ENCODE measurements at places on chromosomes 12 and 14.

DNA sequence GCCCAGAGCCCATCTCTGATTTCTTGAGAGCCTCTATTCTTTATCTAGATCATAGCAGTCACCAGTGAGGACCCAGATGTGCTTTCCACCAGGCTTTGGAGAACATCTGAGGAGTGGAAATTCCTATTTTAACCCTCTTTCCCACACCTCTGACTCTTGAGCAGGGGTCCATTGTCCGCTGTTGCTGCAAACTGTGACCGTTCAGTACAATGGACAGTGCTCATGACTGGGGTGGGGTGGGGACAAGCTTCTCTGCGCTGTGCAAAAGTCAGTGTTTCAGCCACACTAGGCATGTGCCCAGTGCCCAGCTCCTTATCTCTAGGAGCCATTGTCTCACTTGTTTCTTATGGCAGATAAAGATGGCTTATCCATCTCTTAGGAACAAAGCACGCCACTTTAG lies 16.9 kb upstream of the KRT7 start:
- no peak for DNase-seq

GRCh38 chr12:131737150-131737827 lies 26.4 kb downstream of the SFSWAP start:
- no peak for DNase-seq

- no peak for DNase-seq
Measured at GRCh38 chr12:105214670-105215375, 21.2 kb downstream of the APPL2 start.

GRCh38 chr14:89684139-89684538 lies 267.1 kb upstream of the FOXN3 start:
- DNase-seq, result no peak

DNA sequence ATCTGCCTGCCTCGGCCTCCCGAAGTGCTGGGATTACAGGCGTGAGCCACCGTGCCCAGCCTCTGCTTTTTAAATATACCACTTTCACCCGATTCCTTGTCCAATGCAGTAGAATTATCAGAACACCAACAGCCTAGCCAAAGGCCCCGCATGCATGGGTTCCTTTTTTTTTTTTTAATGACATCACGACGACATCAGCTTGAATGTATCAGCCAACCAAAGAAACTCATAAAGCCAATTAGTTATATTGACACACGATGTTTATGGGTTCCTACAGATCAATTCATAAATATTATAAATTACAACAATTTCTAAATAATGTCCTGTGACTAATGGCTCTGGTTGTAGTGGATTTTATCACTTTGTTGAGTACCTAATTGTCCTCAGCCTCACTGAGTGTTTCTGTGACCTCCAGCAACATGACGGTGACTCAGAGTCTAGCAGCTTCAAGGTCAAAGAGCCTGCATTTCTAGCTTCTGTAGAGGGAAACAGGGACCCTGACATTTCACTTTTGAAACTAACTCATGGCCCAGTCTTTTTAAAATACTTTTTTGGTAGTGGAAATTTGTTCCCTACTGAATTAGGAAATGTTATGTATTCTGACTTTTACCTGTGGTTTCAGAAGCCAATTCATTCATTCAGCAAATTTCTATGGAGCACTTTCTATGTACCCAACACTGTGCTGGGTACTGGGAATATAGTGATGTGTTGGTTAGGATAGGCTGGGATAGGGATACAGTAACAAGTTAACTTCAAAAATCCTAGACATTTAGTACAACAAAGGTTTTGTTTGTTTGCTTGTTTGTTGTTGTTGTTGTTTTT lies 144.1 kb downstream of the SUDS3 start:
- DNase-seq, result no peak

DNA sequence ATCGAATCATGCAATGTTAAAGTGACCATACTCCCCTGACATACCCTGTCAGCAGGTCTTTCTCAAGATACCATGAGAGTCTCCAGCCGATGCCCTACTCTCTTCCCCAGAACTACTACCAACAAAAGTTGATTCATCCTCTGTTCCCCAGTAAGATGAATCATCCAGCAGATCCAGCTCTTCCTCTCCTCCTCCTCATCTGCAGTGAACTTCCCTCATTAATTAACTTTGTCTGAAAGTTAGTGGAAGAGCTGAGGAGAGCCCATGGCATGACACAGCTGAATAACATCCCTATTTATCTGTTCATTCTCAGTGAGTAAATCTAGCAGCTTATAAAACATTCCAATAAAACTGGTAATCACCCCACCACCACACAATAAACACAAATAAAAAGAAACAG lies 213.4 kb downstream of the EGLN3 start:
- no peak for DNase-seq

DNA sequence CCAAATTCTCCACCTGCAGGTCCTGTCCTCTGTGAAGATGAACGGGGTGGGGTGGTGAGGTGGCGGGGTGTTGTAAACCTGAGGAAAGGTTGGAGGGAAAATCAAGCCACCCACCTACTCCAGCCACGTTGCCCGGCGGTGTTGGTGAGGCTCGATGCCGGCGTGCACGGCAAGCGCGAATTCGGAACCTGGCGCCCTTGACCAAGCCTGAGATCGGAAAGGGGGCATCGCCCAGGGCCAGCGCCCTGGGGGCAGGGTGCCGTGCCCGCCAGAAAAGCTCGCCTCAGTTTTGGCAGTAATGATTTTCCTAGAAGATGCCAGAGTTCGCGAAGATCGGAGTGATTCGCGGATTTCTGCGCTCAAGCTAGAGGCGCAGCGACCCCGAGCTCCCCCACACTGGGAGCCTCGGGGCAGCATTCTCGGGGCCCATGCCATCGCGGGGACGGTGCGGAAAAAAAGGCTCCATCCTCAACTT lies 817 bp downstream of the STXBP6 start:
- DNase-seq, result no peak

DNA sequence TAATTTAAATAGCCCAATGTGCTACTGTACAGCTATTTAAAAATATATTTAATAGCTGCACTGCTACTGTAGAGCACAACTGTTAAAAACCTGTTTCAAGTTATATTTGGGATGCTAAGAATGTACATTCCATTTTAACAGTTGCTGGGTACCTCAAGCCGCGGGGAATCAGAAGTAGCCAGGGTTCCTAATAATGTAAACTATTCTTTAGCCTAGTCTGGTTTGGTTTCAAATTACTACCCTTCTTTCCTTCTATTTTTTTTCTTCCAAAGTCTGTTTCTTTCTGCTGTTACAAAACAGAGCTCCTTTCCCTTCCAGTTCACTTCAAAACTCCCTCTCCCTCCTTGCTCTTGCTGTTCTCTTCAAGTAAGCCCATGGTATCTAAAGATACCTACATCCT lies 21.3 kb downstream of the SCAF11 start:
- no peak for DNase-seq

All from activated CD4-positive, alpha-beta T cell treated with anti-CD3 and anti-CD28 coated beads for 48 hours (primary cell).